ENCODE measurements at places on chromosomes 2 and 18.

- no peak for DNase-seq
These were observed 15.4 kb downstream of the CAVIN2 start for GRCh38 chr2:191831410-191831994.

DNA sequence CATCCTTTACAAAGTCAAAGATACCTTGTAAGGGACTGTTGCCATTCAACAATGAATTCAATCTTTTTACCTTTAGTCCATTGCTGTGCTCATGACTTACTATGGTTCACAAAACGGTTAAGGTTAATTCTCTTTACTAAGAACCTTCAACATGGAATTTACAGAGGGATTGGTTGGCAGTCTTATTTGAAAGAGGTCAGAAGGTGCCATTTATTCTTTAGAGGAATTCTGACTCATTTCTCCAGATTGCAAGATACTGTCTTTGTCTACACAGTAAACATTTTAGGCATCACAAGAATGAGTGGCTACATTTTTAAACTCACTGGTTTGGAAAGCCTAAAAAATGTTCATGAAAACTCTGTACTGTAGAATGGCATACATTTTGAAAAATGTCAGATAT lies 17.4 kb downstream of the KCNH7 start:
- DNase-seq = no peak

- no peak for DNase-seq
These were observed 103.7 kb downstream of the BIN1 start for GRCh38 chr2:127003070-127003800.

DNA sequence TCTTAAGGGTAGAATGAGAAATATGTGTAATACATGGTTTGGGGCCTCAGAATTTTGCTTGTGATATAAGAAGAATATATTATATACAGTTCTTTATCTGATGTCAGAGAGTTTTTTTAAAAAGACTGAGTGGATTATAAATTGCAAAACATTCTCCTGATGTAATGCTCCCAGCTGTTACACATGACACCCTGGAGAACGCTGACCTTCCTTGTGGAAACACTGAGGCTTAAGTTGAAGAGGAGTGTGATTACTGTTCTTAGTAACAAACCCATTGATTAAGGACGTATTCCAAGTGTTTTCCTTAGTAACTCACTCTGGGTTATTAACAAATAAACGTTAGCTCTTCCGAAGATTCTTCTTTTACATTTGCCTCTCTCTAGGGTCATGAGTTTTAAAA lies 1069.3 kb upstream of the CNTNAP5 start:
- DNase-seq = no peak
